ENCODE measurements at places on chromosomes 3 and 15.

DNA sequence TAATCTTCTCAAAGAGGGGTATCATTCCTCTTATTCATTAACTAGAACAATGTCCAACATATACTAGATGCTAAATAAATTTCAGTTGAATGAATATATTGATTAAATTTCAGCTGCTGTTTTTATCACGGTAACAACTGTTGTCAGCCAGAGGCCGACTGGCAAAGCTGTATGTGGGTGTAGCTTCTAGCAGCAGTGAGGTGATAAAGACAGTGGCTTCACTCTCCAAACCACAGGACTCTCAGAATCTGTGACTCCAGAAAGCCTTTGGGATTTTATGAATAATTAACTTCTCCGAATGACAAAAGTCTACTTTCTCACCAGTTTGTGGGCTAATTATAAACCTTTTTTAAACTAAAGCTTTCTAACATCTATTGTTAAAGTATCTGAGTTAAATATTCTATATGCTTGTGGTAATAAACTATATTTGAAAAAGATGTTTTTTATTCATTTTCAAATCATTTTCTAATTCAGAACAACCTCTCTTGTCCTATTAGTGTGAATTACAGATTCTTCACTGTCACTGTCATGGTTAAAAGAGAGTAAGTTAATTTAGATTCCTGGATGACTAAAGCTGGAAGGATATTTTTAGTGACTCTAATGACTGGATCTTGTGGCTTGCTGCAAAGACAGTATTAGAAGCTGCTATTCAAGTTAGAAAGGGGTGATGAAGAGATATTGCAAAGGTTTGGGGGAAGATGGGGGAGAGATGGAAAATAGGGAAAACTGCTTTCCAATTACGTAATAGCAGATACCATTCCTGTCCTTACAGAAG lies 796.4 kb upstream of the ARPP21 start:
- DNase-seq, result no peak

- no peak for DNase-seq
These were observed 6.6 kb downstream of the OXTR start for GRCh38 chr3:8762607-8763377.

GRCh38 chr3:47428662-47429061 lies 47.1 kb downstream of the SCAP start:
- no peak for DNase-seq

GRCh38 chr15:69626095-69627066 lies 173.8 kb downstream of the RPLP1 start:
- no peak for DNase-seq

DNA sequence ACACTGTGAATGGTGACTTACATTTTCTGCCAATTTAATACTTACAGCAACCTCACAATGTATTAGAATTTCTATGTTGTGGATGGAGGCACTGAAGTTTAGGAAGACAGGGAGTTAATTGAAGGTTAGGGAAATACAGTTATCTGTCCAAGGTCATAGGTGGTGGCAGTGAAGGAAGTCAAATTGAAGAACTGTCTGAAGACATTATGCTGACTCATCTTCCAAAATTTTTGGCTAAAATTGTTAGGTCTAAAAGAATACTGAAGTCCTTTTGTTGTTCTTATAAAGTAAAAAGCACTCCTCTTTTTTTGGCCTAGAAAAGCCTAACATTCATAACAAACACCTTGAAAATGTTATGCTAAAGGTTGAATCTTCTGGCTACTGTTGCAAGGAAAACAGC lies 27.7 kb downstream of the EMC4 start:
- DNase-seq, result no peak

Measured in BJ (cell line).